Fibroblast of upper back skin (primary cell): ENCODE measurements at places on chromosomes 1 and 21.

DNA sequence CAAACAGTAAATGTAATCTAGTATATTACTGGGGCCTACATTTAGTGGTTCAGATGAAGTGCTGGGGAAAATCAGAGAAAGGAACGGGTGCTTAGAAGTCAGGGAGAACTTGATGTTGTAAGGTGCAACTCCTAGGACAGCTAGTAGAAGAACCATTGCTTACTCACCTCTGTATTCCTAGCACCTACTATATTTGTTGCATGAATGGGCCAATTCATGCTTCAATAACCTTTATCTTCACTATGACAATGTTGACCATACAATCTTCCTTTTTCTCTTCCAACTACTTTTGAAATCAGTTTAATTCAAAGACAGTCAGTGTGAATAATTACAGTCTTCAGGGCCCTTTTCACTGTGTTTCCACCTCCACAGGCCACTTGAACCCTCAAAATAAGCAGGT is 125.0 kb upstream of the DMRTA2 start:
- DNase-seq = no peak

DNA sequence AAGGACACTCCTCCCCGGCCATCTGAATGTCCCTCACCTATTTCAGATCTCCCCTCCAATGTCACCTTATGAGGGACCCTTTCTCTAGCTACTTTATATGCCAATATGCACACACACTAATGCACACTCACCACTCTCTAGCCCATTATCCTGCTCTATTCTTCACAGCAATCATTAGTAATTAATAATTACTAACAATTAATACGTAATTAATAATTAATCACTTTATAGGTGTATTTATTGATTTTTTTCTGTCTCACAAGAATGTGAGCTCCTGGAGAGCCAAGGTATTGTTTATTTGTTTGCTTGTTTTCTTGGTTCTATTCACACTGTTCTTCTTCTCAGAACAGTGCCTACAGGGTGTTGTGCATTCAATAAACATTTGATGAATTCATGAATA is 385.2 kb upstream of the DUSP10 start:
- DNase-seq = no peak

DNA sequence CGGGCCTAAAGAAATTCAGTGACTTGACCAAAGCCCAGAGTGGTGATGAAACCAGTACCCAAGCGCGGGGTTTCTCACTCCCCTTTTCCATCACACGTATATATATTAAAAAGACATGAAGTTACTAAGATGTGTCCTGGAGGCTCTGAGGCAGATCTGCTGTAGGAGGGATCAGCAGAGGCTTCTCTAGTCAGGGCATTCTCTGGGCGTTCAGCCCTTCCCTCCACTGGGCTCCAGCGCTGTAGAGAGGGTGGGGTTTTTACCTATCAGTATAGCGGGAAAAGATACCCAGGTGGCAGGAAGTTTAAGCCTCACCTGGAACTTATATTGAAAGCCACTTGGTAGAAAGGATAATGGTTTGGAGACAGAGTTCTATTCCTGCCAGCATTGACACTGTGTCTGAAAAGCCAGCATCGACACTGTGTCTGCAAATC is 862 bp upstream of the PLEKHO1 start:
- DNase-seq = peak; percentile 51

- no peak for DNase-seq
Observed at GRCh38 chr1:3454811-3455618, 550 bp downstream of the ARHGEF16 start.

GRCh38 chr1:102952400-102952799 is 155.9 kb downstream of the COL11A1 start:
- DNase-seq = no peak

DNA sequence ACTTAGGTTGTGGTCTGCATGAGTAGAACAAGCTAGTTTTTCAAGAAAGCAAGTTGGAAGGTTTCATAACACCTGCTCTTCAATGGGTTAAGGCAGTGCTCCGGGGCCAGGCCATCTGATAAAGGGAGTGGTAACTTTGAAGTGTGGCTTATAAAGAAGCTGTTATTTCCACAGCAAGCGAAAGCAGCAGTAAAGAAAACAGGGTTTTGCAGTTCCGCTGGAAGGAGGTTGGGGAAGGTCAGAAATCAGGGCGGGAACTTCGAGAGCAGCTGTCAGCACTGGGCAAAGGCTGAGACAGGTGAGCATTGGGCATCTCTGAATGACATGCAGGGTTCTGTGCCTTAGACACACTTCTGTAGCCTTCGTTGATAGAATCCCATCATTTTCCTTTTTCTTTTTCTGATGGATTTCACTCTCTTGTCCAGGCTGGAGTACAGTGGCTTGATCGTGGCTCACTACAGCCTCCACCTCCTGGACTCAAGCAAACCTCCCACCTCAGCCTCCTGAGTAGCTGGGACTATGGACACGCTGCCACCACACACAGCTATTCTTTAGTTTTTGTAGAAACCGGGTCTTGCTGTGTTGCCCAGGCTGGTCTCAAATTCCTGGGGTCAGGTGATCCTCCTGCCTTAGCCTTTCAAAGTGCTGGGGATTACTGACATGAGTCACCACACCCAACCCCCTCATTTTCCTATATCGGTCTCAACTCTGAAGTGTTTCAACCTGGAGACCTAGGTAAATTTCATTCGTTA is 20.5 kb downstream of the TMEM51 start:
- DNase-seq = no peak
